NCI-H1092 (cell line): ENCODE measurements at places on chromosomes 7 and 10.

DNA sequence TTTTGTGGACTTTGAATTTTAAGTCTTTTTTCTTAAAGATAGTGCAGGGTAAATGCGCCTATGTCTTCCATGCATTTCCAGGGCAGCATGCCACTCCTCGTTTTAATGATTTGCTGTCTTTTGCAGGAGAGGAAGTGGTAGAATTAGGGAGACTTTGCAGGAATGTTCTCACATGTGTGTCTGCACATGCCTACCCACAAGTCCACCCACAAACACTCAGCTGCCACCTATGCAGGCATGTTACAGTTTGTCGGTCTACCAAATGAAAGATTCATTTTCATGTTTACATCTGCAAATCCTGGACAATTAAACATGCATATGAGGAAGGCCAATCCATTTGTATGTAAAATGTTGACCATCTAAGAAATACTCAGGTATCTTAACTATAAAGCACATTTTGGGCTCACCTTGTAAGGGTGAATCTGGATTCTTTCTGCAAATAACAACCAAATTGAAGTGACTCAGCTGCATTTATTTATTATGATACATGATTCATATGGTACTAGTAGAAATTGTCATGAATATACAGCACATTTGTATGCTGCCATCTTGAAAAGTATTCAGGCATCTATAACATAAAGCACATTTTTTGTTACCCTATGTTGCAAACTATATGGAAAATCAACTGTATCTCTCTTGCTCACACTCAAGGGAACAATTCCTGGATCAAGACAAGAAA is 4.7 kb upstream of the TEX36 start:
- no peak for DNase-seq

GRCh38 chr7:70719125-70719524 is 412.8 kb upstream of the GALNT17 start:
- DNase-seq = peak; percentile 60

DNA sequence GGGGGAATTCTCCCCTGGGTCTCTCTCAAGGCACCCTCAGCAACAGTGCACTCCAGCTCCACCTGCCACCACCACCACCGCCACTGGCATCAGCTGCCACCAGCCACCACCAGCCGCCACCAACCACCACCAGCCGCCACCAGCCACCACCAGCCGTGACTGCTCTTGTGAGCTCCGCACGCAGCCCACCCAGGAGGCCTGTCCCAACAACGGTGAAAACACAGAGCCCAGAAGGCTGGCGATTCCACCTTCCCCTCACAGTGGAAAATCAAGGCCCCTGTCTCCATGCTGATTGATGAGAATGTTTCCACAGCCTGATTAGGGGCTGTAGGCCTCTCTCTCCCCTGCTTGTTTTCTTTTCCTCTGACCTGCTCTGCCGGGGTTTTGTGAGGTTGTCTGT is 41.1 kb downstream of the COBL start:
- DNase-seq = no peak

DNA sequence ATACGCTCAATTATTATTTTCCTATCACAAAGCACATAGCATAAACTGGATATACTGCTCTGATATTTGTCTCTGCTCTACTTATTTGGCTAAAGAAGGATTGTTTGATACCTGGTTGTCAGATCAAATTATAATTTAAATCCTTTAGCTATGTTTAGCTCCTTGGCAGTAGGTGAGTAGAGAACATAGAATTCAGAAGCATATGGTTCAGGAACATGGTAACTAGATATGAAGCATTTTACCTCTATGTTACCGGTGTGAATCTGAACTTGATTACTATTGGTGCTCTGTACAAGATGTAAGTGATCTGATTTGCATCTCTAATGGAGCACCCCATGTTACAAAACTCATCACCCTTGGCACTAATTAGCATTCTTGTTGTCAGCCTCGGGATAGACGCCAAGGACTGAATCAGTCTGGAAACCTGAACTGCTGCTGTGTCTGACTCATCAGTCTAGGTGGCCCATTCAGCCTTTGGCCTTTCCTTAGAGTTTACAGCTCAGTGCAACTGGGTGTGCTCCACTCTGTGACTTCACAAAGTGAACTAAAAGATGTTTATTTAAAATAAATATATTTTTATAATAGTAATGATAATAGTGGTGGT is 12.3 kb upstream of the MYPN start:
- DNase-seq = no peak

DNA sequence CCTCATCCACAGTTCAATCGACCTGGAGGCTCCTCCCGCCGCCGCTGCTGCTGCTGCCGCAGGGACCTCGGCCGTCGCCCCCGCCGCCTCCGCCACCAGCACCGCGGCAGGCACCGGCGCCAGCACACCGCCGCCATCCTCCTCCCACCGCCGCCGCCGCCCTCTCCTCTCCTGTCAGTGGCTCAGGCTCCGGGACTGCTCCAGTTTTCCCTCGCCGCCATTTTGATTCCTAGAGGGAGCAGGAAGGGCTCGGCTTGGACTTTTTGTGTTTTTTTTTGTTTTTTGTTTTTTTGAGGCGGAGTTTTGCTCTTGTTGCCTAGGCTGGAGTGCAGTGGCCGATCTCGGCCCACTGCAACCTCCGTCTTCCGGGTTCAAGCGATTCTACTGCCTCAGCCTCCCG is 3.0 kb upstream of the MCM10 start:
- DNase-seq = no peak

DNA sequence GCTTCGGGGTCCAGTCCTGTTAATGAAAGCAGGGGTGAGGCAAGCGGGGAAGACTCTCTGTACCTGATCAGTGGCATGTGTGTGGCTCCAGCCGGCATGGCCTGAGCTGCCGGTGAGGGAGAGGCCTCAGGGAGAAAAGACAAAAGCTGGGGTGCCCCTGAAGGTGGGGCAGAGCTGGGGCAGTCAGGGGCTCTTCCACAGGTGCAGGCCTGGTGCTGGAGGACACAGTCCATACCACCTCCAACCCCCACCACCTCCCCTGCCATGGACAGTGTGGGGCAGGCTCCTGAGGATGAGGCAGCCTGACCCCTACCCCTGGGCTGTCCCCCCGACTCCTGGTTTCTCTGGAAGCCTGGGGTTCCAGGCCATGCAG is 129.5 kb downstream of the LHPP start:
- no peak for DNase-seq

- no peak for DNase-seq
Measured at GRCh38 chr7:99639267-99639666, 22.5 kb downstream of the ZSCAN25 start.

DNA sequence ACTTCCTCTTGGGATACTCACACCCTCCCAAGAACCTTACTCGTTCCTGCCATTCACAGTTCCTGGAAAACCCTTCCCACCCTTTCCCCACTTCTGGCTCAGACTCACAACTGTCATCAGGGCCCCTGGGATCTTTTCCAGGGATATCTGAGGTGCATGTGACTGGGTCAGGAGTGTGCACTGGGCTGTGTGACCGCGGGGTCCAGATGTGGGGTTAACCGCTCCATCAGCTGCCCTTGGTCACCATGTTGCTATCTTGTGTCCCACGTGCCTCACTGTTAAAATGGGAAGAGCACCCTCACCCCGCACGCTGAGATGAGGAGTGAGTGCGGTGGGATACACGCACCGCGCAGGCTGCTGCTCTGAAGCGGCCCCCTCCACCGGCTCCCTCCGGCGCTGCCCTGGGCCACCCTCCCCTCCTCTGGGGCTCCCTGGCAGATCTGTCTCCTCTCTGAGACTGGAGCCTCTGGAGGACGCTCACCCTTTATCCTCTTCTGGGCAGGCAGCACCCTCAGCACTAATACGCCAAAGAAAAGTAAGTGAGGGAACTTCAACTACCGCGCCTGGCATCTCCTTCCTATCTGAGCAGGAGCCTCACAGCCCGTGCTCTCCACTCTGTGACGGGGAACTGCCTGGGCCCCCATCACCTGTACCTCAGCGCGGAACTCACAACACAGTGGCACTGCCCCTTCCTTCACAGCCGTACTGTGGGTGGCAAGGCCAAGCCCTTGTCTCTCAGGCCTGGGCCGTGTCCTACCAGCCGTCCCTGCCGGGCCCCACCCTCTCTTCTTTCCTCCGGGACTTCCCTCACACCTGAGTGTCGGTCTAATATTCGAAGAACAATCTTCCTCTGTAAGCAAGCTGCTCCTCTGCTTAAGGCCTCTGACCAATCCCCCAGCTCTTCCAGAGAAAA is 15.6 kb downstream of the COBL start:
- DNase-seq = no peak

DNA sequence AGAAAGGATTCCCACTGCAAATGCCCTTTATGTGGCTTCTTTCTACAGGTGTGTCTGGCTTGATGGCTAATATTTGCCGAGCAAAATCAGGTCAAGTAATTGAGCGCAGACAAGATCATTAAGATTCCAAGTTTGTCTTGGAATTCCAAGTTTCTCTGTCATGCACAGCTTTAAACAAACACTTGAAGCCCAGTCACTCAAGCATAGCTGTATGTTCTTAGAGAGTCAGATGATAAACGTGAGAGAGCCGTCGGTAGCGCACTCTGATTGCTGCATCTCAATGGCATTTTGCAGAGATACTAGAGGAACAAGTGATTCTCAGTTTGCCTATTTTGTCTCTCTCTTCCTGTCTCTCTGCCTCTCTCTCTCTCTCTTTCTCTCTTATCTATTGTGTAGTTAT is 658 bp downstream of the DMBT1 start:
- no peak for DNase-seq

GRCh38 chr10:8534096-8534495 is 479.6 kb downstream of the GATA3 start:
- DNase-seq = no peak

GRCh38 chr7:636396-636795 is 90.1 kb upstream of the DNAAF5 start:
- DNase-seq = no peak

DNA sequence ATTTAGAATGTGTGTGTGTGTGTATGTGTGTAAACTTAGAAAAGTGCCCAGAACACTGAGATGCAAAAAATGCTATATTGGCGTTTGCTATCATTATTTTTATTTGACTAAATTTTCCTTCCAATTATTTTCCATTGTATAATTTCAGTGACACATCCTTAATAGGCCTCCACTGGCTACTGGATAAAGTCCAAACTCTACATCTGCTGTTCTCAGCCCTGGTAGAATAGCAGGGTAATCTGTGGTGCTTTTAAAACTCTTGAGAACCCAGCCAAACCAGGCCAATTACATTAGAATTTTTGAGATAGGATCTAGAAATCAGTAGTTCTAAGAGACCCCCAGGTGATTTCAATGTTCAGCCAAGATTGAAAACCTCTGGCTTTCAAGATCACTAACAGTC is 66.4 kb downstream of the ZNF503 start:
- DNase-seq = no peak

GRCh38 chr7:20201380-20201779 is 15.8 kb downstream of the MACC1 start:
- no peak for DNase-seq

DNA sequence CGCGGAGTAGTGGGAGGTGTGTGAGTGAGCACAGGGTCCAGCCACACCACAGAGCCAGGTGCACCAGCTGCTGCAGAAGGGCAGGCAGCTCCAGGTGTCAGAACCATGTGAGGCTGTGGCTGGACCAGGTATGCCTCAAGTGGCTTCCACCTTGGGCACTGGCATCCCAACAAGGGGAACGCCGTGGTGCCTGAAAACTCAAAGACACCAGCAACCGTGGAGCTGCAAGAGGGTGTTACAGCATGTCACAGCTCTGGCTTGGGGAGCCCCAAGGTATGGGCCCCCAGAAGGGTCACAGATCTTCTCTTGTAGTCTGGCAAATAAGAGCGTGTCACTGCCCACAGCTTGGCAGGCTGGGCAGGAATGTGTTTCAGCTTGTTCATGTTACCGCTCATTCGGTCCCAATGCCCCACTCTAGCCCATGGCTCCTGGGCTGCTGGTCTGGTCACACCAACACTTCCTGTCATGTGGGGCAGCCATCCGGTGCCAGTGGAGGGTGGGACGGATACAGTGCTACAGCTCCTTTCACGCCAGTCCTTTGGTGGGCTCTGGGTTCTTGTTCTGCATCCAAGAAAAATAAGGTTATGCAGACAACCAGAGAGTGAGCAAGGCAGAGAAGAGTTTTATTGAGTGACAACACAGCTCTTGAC is 29.8 kb downstream of the STRA8 start:
- DNase-seq = no peak

DNA sequence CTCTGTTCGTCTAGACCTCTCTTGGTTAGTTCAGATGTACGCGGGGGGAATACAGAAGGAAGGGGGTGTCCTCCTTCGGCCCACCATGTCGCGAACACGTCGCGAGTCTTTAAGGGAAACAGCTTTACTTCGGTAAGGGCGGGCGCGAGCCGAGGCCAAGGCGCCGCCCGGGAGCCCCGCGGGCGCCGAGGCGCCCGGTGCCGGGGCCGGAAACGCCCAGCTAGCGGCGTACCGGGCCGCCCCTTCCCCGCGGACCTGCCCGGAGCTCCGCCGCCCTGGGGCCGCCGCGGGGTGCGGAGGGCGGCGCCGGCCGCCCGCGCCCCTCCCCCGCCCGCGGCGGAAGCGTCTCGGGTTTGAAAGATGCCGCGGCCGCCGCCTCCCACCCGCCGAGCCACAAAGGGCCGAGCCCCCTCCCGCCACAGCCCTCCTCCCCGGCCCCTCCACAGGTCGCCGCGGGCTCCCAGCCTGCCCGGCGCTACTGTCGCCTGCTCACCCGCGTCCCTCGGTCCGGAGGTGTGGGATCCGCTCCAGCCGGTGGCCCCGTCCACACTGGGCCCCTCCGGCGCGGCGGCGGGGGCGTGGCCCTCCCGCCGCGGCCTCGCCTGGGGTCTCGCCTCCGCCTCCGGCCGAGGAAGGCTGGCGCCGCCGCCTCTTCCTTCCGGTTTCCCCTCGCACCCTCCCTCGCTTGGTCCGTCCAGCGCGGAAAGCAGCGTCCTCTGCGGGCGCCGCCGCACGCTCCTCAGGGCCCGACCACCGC is at the start of gene KBTBD2:
Gene KBTBD2, minus strand, starts transcription at position 718 of the 757 bp plus-strand sequence. CDS start 12,156 bp downstream, outside the sequence.
- peak; percentile 87 for DNase-seq

DNA sequence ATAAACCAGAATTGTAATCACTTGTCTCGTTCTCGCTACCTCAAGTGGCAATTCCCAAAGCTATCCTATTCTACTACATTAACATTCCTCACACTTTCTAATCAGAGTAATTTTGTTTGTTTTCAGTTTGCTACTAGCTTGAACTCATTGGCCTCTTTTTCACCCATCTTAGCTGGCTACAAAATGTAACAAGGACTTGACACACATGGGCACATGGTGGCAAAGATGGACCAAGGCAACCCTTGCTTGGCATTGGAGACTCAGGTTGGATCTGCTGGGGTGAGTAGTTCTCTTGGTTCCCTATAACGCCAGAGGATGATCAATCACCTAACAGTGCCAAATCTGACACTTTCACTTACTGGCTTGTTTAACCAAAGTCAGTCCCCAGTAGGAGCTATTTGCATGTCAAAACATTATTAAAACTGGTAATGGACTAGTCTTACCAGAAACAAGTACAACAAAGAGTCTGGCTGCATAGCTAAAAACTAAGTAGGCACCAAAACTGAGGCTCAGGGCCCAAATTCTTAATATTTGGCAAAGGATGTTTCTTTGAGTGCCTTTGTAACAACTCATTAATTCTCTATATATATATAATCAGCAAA is 1.9 kb downstream of the USP6NL start:
- DNase-seq = no peak

GRCh38 chr10:1374511-1375345 is 318.5 kb downstream of the WDR37 start:
- no peak for DNase-seq

GRCh38 chr7:92691578-92691977 is 101.4 kb upstream of the FAM133B start:
- peak; percentile 38 for DNase-seq

- DNase-seq = no peak
Measured at GRCh38 chr7:48366096-48366495, 194.8 kb downstream of the ABCA13 start.
